ENCODE measurements at places on chromosomes 12 and 14. TPM values are rescaled to one million over a fixed set of nuclear protein-coding genes. Genes with fewer than 3 reads are reported as not detected.

DNA sequence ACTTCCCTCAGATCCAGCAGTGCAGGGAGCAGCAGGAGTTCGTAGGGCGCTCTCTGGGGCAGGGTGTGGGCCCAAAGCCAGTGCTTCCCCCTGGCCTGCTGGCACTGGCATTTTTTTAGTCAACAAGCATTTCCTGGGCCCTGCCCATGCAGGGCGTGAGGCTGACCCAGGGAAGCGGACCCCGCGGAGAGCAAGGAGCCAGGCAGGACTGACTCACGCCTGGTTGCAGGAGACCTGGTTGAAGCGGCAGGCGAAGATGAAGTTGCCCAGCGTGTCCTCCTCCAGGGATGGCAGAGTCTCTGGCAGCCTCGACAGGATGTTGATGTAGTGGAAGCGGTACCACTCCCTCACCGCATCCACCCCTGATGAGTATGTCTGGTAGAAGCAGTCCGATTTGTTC lies 13.5 kb downstream of the SCNN1A start:
- peak; percentile 65 for DNase-seq

DNA sequence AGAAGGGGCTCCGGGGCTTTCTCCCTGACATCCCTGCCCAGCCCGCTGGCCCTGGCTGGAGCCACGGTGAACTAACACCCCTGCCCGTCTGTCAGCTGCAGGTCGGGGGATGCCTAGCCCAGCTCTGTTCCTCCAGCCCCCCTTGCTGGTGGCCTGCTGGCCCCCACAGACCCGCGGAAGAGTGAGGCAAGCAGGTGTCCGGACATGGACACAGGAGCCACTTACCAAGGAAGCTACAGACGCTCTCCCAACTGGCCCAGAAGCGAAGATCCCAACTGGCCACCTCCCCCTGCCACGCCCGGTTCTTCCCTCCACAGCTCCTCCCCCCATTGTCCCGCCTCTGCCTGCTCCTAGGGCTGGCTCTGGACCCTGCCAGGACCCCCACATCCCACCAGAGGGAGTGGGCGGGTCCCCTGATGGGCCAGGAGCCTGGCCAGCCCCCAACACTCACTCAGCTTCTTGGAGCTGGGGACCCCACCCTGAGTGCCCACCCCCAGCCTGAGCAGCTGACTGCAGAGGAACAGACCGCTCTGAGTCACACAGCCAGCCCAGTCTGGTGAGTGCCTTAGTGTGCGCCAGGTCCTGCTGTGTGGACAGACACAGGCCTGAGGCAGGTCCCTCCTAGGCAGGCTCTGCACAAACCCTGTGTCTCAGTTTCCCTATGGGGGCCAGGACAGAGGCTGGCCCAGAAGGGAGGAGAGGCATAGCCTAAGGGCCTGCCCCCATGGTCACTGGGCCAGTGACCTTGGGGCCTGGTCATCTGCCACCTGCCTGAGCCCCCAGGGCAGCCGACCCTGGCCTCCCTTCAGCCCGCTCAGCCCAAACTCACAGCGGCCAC lies 7.7 kb downstream of the AHNAK2 start:
- peak; percentile 79 for DNase-seq

The BLOC1S1 gene
- polyA plus RNA-seq = 205 TPM

DNA sequence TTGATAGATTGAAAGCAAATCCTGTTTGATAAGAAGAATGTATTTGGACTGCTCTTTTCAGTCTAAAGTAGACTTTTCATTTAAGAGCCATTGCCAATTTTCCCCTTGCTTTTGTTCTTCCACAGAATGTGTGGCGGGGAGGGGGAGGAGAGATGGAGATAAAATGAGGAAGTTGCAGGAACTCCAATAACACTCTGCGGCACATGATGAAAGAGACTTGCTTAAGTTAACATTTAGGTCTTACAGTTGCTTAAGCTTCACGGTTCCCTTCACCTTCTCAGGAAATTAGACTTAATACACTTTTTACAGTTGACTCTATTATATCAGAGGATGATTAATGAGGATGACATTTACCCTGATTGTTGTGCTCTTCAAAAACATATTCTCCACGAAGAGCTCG lies 537.3 kb downstream of the TMTC2 start:
- no peak for DNase-seq

DNA sequence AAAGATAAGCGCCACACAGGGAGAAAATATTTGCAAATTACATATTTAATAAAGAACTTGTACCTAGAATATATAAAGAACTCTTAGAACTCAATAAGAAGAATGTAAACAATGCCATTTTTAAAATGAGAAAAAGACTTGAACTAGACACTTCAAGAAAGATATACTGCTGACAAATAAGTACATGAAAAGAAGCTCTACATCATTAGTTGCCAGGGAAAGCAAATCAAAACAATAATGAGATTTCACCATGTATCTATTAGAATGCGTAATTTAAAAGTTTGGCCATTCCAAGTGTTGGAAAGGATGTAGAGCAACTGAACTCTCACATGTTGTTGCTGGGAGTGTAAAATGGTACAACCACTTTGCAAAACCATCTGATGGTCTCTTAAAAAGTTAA lies 6.9 kb upstream of the CLEC4E start:
- DNase-seq = no peak

The ACYP1 gene
- 24.0 TPM for polyA plus RNA-seq

The RNASE2 gene
- polyA plus RNA-seq = 3.8 TPM

- DNase-seq = peak; percentile 92
These were observed 1.0 kb upstream of the SOCS2 start for GRCh38 chr12:93571365-93571924.

DNA sequence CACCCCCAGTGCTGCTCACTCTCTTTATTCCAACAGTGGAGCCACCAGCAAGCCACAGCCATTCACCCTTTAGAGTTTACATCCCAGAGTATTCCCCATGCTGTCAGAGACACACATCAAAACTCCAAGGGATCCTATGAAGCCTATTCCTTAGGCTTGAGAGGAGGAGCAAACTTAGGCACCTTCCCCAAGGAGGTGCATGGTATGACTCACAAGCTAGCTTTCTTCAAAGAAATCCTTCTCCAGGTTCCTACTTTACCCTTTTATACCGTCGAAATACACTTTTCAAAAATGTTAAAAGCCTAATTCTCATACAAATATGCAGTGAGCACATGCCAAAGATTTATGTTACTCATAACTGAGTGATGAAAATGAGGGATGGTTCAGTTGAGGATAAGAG lies 175.4 kb downstream of the ETNK1 start:
- DNase-seq = no peak

The CCDC196 gene
- polyA plus RNA-seq = not detected

The CCDC85C gene
- polyA plus RNA-seq = 31.5 TPM

GRCh38 chr14:68788996-68789820 lies 3.7 kb downstream of the ZFP36L1 start:
- DNase-seq = peak; percentile 94

The BRAP gene
- 5.8 TPM for polyA plus RNA-seq

GRCh38 chr14:31243860-31244259 lies 36.3 kb upstream of the HECTD1 start:
- DNase-seq = no peak

GRCh38 chr12:51281202-51281924 lies 11.1 kb upstream of the SMAGP start:
- DNase-seq = no peak

DNA sequence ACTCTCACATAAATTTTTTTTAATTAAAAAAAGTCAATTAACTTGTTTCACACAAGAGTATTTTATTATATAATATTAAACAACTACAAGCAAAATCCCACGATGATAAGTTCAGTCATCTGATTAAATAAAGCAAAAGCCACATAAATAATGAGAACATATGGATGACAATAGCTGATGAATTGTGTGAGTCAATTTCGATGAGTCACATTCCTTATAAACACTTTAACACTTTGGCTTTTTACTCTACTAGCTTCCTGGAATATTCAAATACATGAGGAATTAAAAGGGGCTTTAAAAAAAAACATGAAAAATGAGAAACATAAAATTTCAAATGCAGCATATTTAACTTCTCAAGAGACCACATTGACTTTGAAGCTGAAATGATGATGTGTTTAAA lies 95.3 kb downstream of the BCAT1 start:
- DNase-seq = no peak

DNA sequence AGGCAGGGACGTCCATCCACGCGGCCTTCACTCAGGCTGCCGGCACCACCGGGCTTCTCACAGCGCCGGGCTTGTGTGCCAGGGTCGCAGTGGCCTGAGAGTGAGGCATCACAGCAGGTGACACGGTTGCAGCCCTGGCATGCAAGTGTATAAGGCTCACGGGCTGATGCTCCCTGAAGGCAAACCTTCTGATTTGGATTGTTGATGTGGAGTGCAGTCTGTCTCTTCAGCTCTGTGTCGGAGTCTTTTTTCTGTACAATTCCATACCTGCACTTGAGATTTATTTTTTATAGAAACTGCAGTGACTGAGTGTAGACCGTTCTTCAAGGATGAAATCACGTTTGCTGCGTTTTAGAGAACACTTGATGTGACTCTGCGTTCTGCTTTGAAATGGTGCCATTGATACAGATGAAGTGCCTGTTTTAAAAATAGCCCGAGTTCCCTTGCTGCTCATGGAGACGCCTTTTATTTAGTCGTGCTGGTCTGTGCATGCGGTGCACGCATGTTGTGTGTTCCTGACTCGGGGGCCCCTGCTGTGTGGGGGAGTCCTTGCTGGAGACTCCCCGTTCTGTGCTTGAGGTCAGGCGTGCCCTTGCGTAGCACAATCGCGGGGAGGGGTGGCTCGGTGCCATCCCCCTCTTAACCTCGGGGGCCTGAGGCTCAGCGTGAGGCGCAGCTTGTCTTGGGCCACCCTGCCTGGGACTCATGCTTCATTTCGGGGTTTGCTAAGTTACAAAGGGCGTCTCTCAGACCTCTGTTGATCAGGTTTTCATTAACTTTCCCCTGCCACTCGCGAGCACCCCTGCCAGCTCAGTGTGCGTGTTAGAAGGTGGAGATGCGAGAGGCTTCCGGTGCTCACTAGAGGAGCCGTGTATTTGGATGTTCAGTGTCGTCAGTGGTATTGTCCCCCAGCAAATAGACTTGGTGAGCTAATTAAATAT lies 21.6 kb upstream of the AMN start:
- no peak for DNase-seq

DNA sequence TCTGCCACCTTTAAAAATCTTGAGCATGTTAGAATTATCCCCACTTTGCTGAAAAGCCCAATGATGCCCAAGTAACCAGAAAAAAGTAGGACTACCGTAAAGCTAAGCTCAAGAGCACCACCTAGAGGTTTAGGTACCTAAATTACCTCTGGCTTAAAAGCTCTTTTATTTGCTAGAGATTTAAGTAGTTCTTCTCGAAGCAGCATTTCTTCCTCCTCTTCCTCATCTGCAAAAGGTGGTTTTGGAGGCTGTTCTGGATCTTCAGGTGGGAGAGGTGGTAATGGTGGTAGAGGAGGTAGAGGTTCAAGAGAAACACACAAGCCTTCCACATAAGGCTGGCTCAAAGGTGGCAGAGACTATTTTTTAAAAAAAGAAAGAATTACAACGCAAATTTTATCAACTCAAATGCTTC lies 26.9 kb downstream of the ZFC3H1 start:
- no peak for DNase-seq

GRCh38 chr12:18297902-18298301 lies 36.6 kb downstream of the PIK3C2G start:
- DNase-seq = no peak

- DNase-seq = no peak
These were observed 27.9 kb upstream of the SPPL3 start for GRCh38 chr12:120932058-120932457.

The ACSM4 gene
- polyA plus RNA-seq = not detected

DNA sequence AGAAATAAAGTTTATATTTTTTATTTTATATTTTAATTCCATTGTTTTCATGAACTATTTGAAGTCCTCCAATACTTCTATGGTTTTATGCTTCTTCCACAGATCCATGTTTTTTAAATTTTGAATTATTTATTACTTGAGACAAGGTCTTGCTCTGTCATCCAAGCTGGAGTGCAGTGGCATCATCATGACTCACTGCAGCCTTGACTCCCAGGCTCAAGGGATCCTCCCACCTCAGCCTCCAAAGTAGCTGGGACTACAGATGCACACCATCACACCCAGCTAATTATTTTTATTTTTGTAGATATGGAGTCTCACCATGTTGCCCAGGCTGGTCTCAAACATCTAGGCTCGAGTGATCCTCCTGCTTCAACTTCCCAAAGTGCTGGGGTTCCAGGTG lies 28.8 kb upstream of the DLGAP5 start:
- no peak for DNase-seq

The ERBB3 gene
- polyA plus RNA-seq = 6.4 TPM

The PRR13 gene
- polyA plus RNA-seq = 69.1 TPM

GRCh38 chr12:57234571-57235016 lies 5.1 kb downstream of the SHMT2 start:
- DNase-seq = no peak

Measured in right cardiac atrium (tissue), 5 donors.